Stimulated activated CD8-positive, alpha-beta memory T cell treated with anti-CD3 and anti-CD28 coated beads, Interleukin-4, amount 100 ng/mL, for 4 hours (primary cell): ENCODE measurements at places on chromosomes 3 and 15.

- DNase-seq: no peak
These were observed 23.6 kb downstream of the SERPINI2 start for GRCh38 chr3:167450195-167450594.

DNA sequence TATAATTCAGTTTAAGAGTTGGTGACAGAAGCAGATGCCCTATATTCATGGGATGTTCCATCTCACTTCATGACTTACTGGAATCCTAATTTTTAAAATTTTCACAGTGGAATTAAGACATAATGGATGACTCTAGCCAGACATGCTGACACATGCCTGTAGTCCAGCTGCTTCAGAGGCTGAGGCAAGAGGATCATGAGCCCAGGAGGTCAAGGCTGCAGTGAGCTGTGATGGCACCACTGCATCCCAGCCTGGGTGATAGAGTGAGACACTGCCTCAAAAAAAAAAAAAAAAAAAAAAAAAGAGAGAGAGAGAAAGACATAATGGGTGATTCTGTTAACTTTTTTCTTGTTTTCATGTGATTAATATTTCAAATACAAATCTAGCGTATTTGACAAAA is 123.6 kb downstream of the KLHL25 start:
- no peak for DNase-seq

- no peak for DNase-seq
These were observed 2.0 kb upstream of the ST8SIA2 start for GRCh38 chr15:92391640-92392039.

DNA sequence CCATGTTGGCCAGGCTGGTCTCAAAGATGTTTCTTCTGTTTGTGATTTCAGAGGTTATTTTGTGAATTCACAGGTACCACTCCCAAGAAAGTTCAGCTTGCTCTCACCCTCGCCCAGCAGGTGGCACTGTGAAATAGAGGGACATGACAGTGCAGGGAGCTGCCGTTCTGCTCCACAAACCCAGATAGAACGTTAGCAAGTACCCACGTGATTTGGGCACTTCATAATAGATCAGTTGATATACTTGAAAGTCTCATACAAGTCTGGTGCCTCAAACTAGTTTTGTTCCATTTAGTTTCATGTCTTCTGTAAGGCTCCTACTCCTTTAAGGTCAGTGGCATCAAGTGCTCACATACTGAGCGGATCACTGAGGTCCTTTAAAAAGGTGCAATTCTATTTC is 45.5 kb downstream of the FILIP1L start:
- DNase-seq: peak; percentile 34

DNA sequence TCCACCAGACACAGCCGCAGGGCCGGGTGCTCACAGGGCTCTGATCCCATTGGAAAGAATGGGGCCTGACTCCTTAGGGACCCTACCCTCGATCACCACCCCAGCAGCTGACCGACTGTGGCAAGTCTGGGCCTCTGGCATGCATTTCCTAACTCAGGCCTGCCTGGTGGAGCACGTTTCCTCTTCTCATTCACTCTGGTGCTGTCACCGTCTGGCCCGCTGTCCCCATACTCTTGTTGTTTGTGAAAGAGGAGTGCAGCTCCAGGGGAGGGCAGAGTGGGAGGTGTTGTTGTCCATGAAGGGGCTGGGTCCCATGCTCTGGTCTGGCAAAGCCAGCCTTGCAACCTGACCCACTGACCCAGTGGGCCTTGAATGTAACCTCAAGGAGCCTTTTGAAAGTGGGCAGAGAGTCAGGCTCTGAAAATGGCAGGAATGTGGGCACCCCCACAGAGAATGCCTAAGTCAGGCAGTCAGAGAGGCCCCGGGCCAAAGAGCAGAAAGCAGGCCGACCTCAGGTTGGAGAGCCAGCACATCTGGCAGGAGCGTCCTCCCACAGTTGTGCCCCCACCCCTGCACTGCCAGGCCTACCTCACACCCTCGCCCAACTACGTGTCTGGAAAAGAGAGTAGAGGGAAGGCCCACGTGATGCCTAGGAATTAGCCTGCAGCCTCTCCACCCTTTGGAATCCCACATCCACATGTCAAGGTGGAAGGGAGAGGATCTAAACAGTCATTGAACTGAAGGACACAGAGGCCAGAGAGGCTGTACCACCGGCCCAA is 10.9 kb downstream of the SEMA7A start:
- DNase-seq: no peak

- DNase-seq: no peak
These were observed 36.7 kb downstream of the LARP6 start for GRCh38 chr15:70817266-70817665.

GRCh38 chr3:98855806-98856400 is 45.6 kb downstream of the DCBLD2 start:
- DNase-seq: no peak

- no peak for DNase-seq
These were observed 11.6 kb downstream of the TRPC1 start for GRCh38 chr3:142735462-142735861.

DNA sequence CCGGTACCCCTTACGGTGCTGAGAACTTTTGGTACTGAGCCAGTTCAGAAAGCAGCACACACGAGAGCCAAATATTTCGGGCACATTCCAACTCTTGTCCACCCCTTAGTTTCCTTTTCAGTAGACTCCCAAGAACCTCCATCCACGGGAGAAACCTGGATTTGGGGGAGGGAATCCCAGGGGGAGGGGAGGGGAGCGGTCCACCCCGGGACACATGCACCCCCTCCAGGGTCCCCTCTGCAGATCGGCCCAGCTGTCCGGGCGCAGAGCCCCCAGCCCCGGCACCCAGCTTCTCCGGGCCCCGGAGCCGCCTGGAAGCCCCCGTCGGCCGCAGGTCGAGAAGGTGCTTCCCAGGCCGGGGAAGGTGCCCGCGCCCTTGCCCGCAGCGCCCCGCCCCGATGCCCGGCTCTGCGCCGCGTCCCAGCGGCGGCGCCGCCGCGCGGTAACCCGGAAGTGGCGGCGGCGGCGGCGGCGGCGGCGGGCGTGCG is 455 bp upstream of the ABHD17C start:
- DNase-seq: no peak

- DNase-seq: no peak
These were observed 32.7 kb downstream of the RARB start for GRCh38 chr3:25460751-25461150.

GRCh38 chr3:147943265-147943945 is 534.2 kb downstream of the ZIC1 start:
- no peak for DNase-seq

GRCh38 chr15:96338766-96339618 is 8.5 kb downstream of the NR2F2 start:
- no peak for DNase-seq

GRCh38 chr15:27183201-27183600 is 212.2 kb downstream of the GABRG3 start:
- DNase-seq: no peak

DNA sequence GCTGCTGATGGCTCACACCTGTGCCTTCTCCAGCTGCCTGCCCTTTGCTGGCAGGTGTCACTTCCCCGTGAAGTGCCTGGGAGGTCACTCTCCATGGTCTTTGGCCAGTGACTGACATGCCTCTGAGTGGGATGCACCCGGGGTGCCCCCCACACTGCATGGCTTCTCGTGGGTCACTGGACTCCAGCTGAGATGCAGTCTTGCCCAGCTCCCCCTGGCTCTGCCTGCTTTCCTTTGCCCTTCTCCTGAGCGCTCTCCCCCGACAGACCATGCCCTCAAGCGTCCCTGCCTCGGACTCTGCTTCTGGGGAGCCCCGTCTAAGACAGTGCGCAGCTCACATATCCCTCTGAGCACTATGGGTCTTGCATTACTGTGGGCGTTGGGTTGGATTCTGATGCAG is 14.4 kb downstream of the FBLN2 start:
- DNase-seq: no peak

- DNase-seq: no peak
These were observed 83.9 kb downstream of the ZMAT3 start for GRCh38 chr3:178987745-178988144.

GRCh38 chr15:81336568-81336967 is 12.6 kb upstream of the STARD5 start:
- no peak for DNase-seq

DNA sequence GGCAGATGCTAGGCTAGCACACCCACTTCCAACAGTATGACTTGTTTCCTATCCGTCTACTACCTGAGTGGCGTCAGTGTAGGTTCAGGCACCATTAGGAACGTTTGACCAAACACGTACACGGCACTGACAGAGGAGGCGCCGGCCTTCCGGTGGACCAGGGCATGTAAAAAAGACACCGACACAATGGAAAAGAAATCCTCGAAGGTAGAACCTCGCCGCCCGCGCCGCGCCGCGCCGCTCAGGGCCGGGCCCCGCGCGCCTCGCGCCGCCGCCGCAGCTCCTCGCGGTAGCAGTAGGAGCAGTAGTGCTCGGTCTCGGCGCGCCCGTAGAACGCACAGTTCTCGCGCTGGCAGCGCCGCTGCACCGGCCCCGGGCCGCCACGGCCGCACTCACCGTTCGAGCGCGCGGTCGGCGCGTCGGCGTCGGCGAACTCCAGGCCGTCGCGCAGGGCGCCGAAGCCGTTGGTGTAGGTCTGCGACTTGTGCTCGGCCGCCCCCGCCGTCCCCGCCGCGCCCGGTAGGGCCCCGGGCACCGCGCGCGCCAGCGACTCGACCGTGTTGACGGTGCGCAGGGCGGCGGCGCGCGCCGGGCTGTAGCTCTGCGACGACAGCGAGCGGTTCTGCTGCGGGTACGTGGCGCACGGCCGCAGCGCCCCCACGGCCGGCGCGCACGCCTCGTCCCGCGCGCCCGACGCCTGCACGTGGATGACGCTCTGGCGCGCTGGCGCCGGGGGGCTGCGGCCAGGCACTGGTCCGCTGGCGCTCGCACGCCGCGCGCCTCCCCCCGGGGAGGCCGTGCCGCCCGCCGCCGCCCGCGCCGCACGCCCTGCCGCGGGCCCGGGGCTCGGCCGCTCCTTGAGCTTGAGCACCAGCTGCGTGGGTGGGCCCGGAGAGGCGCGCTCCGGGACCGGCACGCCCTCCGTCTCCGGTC is 156.7 kb downstream of the KLF13 start:
- DNase-seq: no peak

DNA sequence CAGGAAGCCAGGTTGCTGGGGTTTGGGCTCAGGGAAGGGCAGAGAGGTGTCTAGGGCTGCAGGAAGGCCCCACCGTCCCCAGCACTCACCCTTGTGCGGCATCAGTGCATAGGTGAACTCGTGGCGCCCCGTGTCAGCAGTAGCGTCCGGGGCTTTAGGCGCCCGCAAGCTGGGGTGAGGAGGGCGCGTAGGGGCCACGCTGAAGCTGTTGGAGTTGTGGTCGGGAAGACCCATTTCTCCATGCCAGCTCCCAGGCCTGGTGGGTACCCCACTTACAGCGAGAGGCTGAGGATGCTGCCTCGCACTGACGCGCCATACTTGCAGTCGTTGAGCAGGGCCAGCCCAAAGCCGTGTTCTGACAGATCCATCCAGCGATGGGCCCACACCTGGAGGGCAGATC is 9.7 kb downstream of the NEIL1 start:
- DNase-seq: no peak

DNA sequence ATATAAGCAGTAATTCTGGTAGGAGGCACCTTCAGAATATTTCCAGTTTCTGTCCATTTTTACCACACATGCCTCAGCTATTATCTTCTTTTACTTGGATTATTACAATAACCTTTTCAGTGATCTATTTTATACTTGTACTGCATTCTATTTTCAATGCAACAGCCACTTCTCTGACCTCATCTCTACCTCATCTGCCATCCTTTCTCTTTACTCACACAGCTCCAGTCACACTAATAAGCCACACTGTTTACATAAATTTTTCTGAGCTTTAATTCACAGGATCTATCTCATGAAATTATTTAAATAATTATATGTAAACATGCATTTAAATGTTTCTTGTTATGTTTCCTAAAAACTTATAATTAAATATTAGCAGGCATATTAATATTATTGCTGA is 47.3 kb upstream of the BCHE start:
- no peak for DNase-seq

DNA sequence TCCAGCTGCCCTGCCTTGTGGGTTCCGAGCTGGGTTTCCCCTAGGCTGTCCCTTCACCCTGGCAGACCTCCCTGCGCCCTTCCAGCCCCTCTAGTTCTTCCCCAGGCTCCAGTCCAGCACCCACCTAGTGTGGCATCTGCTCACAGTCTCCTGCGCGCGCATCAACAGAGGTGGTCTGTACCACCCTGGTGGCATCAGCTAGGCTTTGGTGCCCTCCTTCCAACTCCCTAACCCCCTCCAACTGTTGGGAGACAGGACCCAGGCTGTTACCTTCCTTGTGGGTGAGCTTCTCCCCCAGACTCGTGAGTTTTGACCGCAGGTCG is 8.0 kb downstream of the CALML4 start:
- DNase-seq: no peak

GRCh38 chr3:43685921-43686320 is 4.8 kb upstream of the ABHD5 start:
- no peak for DNase-seq

- no peak for DNase-seq
These were observed 105.0 kb downstream of the BDH1 start for GRCh38 chr3:197450810-197451209.

DNA sequence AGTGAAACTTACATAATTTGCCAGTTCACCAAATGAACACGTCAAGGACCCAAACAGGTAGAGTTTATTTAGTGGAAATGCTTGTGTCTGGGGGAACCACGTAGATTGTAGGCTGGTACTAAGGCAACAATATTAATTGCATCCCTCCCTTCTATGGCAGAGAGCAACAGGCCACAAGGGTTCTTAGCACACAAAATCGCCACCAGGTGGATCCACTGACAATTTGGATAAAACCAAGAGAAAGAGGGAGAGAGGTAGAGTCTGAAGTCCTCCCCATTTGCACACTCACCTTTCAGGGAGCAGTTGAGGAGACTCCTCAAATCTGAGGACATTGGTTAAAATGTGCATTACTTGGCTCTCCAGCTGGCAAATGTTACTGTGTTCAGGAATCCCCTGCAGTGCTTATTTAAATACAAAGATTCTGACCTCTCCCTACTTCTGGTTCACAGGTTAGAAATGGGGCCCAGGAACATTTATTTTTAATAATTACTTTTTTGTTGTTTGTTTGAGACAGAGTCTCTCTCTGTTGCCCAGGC is 181.0 kb upstream of the FEZF2 start:
- no peak for DNase-seq

DNA sequence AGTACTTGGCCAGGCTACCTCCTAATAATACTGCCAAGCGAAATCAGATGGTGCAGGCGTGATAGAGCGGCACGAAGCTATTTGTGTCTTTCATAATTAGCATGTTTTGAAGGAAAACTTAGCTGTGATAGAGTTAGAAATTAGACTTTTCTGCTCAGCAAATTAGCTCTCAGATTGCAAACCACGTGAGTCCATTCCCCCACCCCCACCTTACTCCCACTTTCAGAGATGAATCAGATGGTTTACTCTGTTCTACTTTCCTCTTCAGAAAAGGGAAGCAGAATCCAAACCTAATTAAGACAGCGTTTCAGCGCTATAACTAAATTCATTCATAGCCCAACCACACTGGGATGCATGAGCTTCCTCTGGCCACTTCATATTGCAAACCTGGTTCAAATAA is 214.6 kb downstream of the SLCO3A1 start:
- no peak for DNase-seq

DNA sequence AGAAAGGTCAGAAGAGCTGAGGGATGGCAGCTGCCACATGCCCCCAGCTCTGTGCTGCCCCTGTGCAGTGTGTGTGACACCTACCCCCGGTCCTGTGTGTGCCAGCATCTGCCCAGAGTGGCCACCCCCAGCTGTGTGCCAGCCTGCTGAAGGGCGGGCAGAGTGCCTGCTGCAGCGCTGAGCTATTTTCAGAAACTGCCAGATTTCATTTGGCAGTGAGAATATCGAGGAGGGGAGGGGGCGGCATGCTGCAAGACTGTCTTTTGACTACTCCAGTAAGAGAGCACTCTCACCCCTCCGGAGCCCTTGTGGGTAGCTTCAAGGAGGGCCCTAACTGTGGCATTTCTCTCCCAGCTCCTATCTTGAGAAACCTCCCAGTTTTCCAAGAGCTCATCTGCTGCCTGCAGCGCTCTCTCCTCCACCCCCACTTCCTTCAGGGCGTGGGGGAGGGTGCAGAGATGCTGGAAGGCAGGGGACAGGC is 25.2 kb upstream of the DOCK3 start:
- DNase-seq: no peak
